ENCODE measurements at places on chromosomes 7 and 10.

DNA sequence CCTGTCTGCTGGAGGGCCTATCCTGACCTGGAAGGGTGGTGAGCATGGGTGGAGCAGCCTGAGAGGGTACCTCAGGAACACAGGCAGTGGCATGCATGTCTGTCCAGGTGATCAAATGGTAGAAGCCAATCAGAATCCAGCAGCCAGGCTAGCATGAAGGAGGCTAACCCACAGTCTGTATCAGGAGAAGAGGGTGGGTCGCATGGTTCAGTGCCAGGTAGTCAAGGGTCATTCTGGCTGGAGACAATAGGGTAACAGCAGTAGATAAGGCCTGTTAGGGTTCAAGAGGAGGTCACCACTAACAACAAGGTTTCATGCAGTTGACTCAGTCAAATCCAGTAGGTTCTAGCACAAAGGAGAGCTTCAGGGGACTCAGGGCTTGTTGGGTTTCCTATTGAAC lies 10.4 kb downstream of the ALDH18A1 start:
- no peak for DNase-seq

DNA sequence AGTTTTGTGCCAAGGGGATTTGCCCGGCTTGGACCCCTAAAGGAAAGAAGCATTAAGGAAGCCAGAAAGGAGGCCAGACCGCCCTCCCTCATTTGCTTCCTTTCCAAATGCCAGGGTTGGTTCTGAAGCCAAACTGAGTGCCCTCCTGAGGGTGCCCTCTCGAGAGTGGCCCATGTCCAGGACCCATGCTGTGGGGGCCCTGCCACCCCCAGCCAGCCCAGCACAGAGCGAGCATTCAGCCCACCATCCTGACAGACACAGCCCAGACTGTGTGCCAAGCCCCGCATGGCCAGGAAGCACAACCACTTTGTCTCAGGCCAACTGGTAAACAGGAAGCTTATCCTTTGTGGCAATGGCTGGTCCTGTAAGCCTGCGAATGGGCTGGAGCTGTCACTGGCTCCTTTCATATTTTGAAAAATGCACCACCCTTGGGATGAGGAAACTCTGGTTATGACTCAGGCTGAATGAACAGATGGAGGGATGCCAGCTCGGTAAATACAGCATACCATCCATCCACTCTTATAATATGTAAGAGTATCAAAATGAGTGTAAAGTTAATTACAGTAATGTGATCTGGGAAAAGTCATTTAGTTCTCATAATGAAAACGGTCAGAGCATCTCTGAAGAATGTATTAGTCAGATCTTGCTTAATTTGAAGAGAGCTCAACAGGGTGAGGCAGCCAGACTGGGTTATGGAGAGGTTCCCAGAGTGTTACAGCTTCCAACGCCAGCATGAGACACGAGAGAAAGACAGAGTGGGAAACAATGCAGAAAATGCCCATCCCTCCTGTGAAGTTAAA lies 65.0 kb downstream of the STK17A start:
- DNase-seq = peak; percentile 99

- no peak for DNase-seq
These were observed 78.0 kb upstream of the EGR2 start for GRCh38 chr10:62894156-62894555.

DNA sequence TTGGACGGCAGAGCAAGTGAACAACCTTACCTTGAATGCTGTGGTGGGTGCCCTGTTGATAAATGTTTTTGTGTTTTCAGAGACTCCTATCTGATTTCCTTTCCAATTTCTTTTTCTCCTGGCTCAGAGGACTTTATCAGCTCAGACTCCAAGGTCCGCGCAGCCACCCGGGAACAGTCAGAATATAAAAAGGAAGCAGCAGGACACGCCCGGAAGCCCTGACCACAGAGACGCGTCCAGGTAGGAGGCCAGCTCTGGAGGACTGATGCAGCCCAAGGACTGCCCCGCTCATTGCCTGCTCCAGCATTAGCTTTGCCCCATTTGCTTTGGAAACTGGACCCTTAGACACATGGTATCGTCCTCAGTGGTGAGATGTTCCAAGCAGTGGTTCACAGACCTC lies 61.3 kb downstream of the TACC2 start:
- DNase-seq = no peak

- no peak for DNase-seq
These were observed 170.8 kb downstream of the DNAJC1 start for GRCh38 chr10:21832821-21833130.

- no peak for DNase-seq
These were observed 4.2 kb downstream of the ITIH5 start for GRCh38 chr10:7662522-7662921.

DNA sequence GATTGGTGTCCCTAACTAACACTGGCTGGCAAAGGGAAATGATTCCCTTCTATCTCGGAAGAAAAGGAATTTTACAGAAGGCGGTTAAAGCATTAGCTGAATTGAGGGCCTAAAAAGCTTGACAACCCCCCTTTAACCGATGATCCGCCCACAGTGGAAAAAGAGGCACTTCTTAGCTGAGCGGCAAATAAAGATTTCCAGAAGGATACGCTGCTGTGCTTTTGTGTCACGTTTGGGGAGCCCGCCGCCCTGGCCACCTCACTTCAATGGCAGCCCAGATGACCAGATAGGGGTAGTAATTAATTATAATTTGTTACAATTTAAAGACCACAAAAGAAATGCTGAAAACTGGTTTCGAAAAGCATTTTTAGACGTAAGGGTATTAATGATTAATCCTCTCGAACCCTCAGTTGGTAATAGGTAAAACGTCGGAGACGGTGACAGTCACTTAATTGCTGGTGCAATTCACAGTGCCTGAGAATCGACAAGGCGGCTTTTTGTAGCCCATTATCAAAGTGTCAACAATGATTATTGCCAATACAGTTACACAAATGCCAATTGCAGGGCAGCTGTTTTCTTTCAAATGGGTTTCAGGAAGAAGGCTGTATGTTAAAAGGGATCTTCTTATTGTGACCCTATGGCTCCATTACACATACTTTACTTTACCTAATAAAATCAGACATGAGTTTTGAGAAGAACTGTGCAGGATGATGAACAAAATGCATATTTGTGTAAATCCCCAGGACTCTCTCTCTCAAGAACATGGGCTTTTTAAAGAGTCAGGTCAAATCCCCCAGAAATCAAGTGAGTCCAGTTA lies 154.1 kb downstream of the PIP4K2A start:
- no peak for DNase-seq

Measured in ELR (cell line).